ENCODE measurements at places on chromosomes 12 and 14.

DNA sequence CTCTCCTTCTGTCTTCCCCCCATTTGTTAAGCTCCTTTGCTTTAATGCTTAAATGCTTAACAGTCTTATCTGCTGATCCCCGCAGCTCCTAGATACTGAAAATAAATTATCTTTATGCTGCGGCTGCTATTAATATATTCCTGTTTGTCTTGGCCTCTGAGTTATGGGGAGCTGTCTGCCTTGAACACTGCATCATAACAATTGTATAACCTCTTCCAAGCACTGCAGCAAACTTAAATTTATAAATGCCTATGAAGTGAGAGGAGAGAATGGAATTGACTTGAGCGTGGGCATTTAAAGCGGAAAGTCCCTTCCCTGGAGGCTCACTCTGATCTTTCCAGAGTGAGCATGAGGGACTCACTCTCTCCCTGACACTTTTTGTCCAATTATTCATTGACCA is 23.1 kb upstream of the DCP1B start:
- DNase-seq, result no peak

- DNase-seq, result no peak
Measured at GRCh38 chr12:6612652-6613014, 5.5 kb upstream of the CHD4 start.

DNA sequence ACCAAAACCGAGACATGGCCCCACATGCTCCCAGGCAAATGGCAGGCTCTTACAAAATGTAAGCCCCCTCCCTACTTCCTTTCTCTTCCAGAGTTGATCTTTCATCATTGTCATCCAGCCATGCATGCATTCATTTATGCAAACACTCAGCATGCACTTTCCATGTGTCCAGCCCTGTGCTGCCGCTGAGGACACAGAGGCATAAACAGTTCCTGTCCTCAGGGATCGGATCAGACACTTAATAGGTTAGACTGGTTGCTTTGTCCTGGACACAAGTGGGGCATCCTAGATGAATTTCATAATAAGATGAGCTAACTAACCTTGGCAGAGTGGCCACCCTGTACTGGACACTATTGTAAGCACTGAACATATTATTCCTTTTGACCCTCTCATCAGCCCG is 23.1 kb downstream of the PRIMA1 start:
- no peak for DNase-seq

GRCh38 chr14:45084946-45085346 is 1.0 kb downstream of the PRPF39 start:
- no peak for DNase-seq

GRCh38 chr12:123502163-123502704 is 31.3 kb downstream of the RILPL1 start:
- no peak for DNase-seq

GRCh38 chr12:9066183-9066623 is 49.5 kb downstream of the A2M start:
- DNase-seq, result no peak

Data from NCI-H446 (cell line).